Glomerular endothelial cell (primary cell): ENCODE measurements at places on chromosomes 6 and 20.
A peak's percentile ranks its signal among the peaks of the same experiment; 100 is the strongest.

GRCh38 chr20:57379263-57379647 is 11.9 kb upstream of the RBM38 start:
- no peak for DNase-seq

DNA sequence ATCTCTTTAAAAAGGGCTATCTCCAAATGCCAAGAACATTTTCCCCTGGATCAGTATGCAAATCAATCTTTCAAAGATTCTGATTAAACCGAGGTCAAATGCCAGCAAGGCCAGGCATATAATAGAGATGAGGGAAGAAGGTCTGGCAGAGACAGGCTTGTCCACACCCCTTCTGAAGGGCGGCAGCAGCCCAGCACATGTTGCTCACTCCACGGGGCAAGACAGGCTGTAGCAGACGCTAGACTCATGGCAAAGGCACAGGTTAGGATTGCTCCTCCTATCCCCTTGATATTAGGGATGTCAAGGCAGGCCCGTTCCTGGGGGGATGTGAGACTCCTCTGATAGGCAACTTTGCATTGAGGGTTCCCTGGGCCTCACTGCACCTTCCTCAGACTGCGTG is 104.7 kb upstream of the RIN2 start:
- no peak for DNase-seq

- DNase-seq, result no peak
Measured at GRCh38 chr20:52840041-52840440, 132.1 kb upstream of the TSHZ2 start.

GRCh38 chr20:45462711-45463509 is 6.6 kb upstream of the WFDC2 start:
- no peak for DNase-seq

- no peak for DNase-seq
Measured at GRCh38 chr20:63191400-63191799, 24.5 kb downstream of the YTHDF1 start.

DNA sequence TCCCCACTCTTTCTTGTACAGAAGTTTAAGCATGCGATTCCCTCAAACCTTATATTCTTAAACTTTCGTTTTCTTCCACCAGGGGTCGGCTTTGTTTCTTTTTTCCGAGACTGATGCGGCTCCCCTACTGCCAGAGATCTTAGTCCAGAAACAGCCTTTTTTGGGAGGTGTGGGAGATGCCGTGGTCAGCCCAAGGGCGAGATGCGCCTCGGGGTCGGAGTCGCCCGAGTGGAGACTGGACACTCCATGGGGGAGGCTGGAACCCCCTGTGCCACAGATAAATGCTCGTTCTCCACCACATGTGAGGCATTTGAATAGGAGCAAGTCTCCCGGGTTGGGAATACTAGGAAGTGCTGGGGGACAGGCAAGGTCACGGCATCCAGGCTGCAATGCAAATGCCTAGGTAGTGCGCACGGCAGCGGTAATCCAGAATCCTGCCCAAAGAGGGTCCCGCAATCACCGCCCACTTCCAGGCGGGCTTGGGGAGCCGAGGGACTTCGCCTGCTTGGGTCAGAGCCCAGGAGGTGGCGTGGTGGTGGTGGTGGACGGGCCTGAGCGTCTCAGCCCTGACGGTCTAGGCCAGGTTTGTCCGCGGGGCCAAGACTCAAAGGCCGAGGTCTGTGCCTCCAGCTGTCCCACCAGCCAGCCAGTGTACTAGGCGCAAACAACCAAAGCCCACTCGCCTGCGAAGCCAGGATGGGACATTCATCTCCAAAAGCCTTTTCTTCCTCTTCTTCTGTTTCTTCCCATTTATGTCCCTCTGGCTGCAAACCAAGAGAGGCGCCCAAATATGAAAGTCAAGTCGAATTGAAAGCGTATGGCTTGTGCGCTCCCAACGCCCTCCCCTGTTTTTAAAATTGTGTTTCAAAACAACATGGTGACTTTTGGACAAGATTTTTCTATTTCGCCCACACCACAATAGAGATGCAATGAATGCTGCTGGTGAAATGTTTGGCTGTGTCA is 39.3 kb upstream of the OSTM1 start:
- no peak for DNase-seq

DNA sequence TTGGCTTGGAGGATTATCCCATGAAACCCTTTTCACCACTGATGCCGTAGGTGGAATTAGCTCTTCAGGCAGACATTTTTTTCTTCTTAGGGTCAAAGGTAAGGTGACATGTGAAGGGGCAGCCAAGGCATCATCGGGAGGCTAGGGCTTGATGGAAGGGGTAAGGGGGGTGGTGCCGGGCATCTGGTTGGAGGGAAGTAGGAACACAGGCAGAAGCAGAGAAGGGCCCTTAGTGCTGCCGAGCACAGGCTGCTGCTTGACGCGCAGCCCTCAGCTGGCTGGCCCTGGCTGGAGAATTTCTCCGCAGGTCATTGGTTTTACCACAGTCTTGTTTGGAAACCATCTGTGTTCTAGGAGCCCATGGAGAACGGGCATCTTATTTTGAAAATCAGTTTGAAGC is 54.7 kb downstream of the TRAF3IP2 start:
- DNase-seq, result no peak

- no peak for DNase-seq
Measured at GRCh38 chr6:55705451-55706440, 126.8 kb upstream of the HMGCLL1 start.

DNA sequence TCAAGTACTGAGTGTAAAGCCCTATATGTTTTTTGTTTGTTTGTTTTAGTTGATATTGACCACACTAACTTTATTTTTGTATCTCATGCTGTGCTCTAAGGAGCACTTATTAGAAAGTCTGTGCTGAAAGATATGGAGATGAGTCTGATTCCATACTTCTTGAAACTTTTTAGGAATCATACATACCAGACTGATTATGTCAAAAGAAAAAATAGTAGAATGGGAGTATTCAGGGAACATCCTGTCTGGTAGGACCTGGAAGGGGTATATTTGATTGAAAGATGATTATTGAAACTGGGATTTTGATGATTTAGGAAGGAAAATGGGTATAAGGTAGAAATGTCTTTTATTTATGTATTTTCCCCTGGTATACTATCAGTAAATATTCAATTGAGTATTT is 111.4 kb downstream of the QKI start:
- no peak for DNase-seq

DNA sequence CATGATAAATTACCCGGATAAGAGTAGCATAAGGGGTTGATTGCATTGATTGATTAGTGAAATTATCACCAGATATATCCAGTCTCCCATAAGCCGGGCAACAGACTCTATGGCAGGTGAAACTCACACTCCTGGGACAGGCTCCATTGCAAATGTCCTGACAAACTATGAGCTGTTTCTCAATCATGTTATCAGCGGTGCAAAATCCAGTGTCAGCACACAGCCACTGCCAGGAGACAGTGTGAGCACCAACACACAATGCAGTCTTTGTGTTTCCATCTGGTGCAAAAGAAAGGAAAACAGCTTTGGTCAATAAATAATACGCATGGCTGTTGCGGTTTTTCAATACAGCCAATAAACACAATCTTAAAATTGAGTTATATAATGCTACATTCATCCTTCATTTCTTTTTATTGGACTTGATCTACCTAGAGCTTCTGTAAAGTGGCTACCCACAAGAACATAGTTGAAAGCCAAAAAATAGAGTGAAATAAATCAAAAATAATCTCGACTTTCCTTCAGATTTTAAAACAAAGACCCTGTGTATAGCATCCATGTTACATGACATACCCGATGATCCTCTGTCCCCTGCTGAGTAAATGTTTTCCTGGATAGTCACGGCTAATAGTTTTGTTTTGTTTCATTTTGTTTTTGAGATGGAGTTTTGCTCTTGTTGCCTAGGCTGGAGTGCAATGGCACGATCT is 64.3 kb upstream of the AFDN start:
- DNase-seq, result no peak

- no peak for DNase-seq
Measured at GRCh38 chr6:44051515-44051914, 75.7 kb downstream of the MRPL14 start.

DNA sequence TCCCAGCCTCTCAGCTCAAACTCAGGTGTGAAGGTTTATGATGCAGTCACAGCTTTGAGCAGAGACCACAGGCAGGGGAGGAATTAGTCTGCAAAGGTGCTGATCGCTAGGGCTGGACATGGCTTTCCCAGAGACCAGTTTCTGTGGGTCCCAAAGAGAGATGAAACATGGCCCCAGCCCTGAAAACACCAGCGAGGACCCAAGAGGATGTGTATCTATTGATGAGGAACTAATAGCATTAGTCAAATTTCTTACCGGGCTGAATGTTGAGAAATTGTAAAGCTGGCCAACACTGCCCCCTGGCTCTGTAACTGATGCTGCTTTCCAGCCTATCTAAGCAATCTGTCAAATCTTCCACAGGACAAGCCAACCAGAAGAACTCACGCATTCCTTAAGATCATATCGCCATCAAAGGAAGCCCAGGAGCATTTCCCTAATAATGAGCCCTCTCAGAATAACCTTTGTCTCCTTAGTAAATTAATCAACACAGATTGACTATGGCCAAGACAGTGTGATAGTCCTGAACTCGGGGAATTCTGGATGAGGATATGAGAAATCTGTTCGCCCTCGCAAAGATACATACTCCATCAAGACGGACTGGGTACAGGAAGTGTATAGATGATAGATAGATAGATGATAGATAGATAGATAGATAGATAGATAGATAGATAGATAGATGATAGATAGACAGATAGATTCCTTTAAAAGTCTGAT is 7.8 kb upstream of the ACSS1 start:
- DNase-seq, result peak; percentile 18
